ENCODE measurements at places on chromosomes 5 and 9.

GRCh38 chr9:21320465-21320864 lies 14.7 kb downstream of the KLHL9 start:
- no peak for DNase-seq

DNA sequence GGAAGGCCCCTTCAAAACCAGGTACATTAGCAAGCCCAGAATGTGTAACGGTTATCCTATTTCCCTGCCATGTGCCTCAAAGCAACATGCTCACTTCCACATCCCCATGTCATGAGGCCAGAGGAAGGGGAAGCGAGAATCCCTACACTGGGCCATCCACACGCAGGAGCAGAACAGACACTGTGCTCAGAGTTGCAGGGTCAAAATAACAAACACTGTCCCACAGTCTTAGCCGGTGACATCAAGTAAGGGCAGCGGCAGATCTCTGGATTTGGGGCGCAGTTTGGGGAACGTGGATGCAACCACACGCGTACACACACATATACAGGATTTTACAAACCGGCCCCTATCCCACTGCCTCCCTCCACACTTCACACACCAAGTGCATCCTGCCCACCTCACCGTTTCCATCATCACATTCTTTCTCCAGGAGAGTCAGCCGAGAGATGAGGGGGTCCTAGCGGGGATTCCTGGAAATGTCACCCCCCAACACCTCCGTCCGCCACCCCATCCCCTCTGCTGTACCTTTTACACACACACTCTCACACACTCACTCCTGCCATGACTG lies 776 bp downstream of the APBA1 start:
- peak; percentile 58 for DNase-seq

- DNase-seq: no peak
Measured at GRCh38 chr5:108167174-108167573, 214.7 kb downstream of the FBXL17 start.

DNA sequence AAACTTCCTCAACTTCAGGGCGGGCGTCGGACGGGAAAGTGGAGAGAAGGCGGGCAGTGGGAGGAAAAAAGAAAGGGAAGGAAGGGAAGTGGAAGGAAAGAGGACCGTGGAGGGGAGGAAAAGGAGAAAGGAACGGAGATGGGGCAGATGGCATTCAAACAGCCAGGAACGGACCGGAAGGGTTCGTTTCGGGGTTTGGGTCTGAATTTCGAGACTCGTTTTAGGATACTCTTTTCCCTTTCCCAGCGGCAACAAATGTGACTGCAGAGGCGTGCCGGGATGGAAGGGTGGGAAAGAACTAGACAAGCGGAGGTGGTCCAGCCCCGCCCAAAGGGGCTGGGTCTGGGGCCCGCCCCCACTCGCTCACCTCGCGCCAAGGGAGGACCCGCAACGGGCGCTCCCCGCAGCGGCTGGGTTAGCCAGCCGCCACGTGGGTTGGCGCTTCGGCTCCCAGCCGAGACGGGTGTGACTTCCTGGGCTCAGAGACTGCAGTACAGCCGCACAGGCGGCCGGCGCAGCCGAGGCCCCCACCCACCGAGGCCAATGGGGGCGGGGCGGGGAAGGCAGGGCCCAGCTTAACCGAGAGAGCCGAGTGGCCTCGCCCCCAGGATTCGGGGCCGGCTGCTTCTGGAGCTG lies 2.7 kb downstream of the VCAN start:
- peak; percentile 89 for DNase-seq

DNA sequence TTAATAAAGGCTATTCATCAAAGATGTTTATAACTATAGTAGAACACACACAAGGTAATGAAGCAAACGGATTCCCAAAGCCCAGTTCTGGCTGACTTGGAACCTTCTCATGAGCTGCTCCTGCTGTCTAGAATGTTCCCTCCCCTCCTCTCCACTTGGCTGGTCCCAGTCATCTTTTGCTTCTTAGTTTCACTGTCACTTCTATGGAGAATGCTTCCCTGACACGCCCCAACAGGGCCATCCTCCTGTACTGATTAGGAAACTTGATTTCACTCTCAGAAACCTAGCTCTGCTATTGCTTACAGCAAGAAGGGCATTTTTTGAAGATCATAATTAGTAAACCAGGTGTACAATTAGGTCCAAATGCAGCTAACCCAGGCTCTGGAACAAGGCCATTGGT lies 3.2 kb upstream of the RAPGEF1 start:
- no peak for DNase-seq

GRCh38 chr5:133670336-133670735 lies 58.0 kb upstream of the FSTL4 start:
- DNase-seq: no peak

- no peak for DNase-seq
Measured at GRCh38 chr9:115938479-115938878, 215.1 kb upstream of the PAPPA start.

- no peak for DNase-seq
Measured at GRCh38 chr5:163352531-163352930, 84.9 kb upstream of the CCNG1 start.

- no peak for DNase-seq
Measured at GRCh38 chr5:151722546-151722945, 35.8 kb upstream of the SPARC start.

DNA sequence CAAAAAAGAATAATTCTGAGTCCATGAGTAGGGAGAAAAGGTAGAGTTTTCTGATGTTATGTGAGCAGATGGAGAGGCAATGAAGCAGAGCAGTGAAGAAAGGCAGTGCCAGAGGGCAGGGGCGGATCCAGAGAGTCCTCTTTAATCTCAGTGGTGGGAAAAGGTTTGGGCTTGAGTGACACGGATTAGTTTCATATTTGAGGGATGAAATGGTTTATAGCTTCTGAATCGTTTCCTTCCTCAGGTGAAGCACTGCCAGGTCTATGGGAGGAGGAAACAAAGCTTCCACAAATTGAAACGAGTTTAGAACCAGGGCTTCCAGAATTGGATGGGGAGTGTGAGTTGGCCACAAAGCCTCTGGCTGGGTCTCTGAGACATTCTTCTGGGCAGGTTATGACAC lies 517.0 kb upstream of the PAPPA start:
- no peak for DNase-seq

- DNase-seq: no peak
Measured at GRCh38 chr5:148981353-148981752, 81.5 kb downstream of the SH3TC2 start.

DNA sequence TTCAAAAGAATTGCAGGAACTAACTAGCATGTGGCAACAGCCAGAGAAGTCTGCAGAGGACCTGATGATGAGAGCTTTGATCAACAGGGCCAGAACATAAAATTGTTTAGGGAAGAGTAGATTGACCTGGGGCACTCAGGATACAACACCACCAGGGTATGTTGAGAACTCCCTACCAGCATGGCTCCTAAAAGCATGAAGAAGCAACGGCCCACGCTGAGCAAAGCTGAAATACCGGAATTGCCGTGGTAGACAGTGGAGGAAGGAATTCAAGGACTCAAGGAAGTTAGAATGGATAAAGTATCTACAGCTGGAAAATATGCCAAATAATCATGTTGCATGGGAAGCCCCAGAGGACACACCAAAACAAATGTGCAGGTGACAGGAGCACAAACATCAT lies 31.6 kb downstream of the DROSHA start:
- no peak for DNase-seq
